ENCODE measurements at places on chromosomes 4 and X.

DNA sequence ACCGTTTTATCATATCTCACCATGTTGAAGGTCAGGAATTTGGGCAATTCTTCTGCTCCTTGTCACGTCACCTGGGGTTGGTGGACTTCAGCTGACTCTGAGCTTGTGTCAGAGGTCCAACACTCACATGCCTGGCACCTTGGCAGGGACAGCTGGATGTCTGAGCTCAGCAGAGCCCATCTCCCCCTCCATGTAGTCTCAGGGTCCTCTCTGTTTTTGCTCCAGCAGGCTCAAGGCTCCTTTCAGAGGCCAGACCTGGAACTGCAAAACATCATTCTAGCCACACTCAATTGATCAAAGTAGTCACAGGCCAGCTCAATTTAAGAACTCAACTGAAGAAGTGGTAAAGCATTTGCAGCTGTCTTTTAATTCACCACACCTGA lies 45.4 kb downstream of the EDNRA start:
- no peak for DNase-seq

GRCh38 chrX:77009691-77010090 lies 437.5 kb upstream of the FGF16 start:
- DNase-seq, result no peak

- no peak for DNase-seq
Observed at GRCh38 chrX:2474963-2475726, 25.6 kb downstream of the DHRSX start.

DNA sequence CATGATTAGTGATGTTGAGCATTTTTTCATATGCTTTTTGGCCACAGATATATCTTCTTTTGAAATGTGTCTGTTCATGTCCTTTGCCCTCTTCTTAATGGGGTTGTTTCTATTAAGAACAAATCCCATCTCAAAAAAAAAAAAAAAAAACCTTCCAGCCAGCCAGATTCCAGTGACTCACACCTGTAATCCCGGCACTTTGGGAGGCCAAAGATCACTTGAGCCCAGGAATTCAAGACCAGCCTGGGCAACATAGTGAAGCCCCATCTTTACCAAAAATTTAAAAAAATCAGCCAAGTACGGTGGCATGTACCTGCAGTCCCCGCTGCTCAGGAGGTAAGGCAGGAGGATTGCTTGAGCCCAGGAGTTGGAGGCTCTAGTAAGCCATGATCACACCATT lies 5.1 kb downstream of the RAB33B start:
- DNase-seq, result no peak

DNA sequence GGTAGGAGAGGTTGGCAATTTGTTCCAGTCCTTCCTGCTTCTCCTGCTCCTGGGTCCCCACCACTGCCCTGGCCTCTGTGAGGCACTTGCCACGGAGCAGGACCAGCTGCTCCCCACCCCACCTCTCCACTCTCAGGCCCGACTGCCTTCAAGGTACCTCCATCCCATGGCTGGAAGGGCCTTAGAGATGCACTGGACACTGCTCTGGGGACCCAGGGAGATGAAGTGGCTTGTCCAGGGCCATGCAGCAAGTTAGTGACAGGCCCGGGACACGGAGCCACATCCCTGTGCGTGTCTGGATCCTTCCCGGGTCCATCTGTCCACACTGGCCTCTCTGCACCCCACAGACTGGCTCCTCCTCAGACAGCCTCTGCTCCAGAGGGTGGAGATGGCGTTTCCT lies 105.3 kb downstream of the CPZ start:
- no peak for DNase-seq

DNA sequence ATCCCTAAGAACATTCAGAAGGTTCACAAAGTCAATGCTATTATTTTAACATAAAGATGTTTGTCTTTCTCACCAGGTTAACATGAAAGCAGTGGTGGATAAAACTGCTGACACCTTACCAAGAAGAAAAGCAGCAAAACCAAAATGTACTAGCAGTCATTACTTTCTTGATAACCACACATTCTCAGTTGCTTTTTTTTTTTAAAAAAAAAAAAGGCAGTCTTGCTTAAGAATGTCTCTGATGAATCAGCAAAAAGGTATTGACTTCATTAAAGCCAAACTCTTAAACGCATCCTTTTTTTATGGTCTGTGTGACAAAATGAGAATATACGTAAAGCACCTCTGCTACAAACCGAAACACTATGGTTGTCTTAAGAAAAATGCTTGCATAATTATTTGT lies 31.9 kb downstream of the CDKL2 start:
- DNase-seq, result no peak

DNA sequence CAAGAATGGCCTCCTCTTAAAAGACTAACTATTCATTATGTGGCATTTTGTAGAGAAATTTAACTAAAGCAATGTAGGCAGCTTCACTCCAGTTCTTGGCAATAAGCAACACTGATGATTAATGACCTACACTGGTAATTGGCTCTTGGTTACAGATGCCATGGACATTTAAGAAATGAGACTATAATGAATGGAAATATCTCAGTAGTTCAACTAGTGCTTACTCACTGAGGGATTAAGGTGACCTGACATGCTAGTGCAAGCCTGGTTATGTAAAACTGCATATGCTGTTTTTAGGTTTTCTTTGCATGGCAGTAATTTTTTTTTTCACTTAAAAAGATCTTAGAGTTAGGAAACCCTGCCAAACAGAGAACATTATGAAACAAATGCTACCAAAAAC lies 152.7 kb upstream of the AADAT start:
- DNase-seq, result no peak

- no peak for DNase-seq
Observed at GRCh38 chr4:28241021-28241420, 1380.4 kb downstream of the STIM2 start.

- no peak for DNase-seq
Observed at GRCh38 chr4:42136371-42136770, 16.1 kb downstream of the BEND4 start.

- no peak for DNase-seq
Observed at GRCh38 chr4:87037671-87038334, 103.0 kb downstream of the AFF1 start.

All from stimulated activated naive CD4-positive, alpha-beta T cell treated with Interleukin-2 at 50 U/mL for 16 hours (primary cell).